Activated T-cell treated with anti-CD3 and anti-CD28 coated beads, Interleukin-2, amount 50 U/mL, for 4 hours (primary cell): ENCODE measurements at places on chromosomes 7 and 10. TPM values are rescaled to one million over a fixed set of nuclear protein-coding genes. Genes with fewer than 3 reads are reported as not detected.
A peak's percentile ranks its signal among the peaks of the same experiment; 100 is the strongest.

Gene ASIC3
- 3.3 TPM for total RNA-seq

Gene OPALIN
- total RNA-seq = not detected

Gene PTPN20
- 0.14 TPM for total RNA-seq

Gene XRCC2
- total RNA-seq = 11.4 TPM

Gene PON1
- total RNA-seq = not detected

Gene GHRHR
- total RNA-seq = not detected

Gene ZNF804B
- total RNA-seq = not detected

Gene AP4M1
- total RNA-seq = 16.0 TPM

Gene ITGA8
- total RNA-seq = not detected

Gene CTTNBP2
- total RNA-seq = 0.05 TPM

Gene GPER1
- total RNA-seq = 0.08 TPM

Gene SLC26A3
- total RNA-seq = 0.37 TPM

Gene ITPRID1
- total RNA-seq = not detected

Gene PAX4
- total RNA-seq = not detected

DNA sequence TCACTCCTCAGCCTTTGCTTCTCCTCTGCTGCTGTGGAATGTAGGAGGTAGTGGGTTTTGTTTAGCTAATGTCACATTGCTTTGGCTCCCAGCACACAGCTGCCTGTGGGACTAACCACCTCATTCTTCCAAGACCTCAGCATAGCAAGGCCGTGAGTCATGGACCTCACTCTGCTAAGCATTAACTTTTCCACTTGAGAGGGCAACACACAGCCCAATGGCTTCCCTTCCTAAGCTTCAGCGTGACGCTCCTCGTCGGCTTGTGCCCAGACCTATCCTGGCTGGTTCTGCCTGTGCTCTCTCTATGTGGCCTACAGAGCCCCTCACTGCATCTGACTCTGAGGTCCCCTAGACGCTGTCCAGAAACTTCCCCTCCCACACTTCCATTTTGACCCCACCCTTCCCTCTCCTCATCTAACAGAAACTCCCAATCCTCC is 23.3 kb downstream of the MYOF start:
- no peak for DNase-seq

DNA sequence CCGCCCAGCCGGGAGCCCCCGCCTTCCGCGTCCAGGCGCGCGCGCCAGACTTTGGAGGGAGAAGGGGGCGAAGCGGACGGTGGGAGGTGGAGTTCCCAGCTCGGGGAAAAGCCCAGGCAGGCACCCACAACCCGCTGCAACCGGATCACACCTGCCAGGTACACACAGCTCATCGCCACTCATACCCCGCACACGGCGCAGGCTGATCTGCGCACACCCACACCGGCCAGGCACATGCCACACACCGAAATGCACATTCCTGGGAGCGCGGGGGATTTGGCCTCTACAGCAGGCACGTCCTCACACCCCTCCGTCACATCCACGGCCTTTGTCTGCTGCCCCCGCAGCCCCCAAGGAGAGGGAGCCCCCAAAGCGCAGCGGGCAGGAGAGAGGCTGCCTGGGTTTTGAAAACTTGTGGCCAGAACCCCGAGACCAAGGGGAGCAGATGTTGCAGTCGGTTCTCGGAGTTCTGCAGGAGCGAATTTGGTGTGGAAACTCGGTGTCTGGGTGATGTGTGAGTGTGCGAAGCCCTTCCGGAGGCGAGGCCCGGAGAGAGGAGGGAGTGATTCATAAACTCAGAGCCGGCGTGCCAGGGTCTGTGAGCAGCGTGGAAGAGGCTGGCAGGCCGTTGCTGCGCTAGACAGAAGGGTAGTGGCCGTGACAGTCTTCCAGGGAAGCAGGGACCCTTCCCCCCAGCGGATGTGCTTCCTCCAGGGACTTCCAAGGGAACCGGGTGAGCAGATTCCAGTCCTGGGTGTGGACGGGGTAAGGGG is 734 bp downstream of the CHST3 start:
- DNase-seq = peak; percentile 42

DNA sequence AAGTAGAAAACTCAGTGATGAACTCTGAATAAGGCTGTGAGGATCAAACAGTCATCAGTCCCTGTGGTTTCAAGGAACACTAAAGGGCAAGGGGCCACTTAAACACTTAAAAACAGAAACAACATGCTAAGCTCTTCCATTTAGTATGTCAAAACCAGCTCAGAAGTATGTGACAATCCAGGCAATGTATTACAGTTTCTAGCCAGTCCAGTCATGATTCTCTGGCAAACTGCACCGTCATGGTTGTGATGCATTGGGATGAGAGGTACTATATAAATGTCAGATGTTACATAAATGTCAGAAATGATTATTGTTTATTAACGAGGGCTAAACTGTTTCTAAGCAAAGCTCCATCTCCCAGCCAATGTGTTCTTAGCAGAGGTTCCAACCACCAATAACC is 4.7 kb upstream of the CREB5 start:
- no peak for DNase-seq

GRCh38 chr7:73909996-73910395 is 49.0 kb downstream of the TMEM270 start:
- DNase-seq = no peak

GRCh38 chr7:25738528-25738927 is 413.5 kb upstream of the NFE2L3 start:
- no peak for DNase-seq

- DNase-seq = no peak
Observed at GRCh38 chr10:3347413-3348182, 175.0 kb upstream of the PITRM1 start.

GRCh38 chr7:95619921-95620320 is 23.6 kb upstream of the PDK4 start:
- DNase-seq = no peak

DNA sequence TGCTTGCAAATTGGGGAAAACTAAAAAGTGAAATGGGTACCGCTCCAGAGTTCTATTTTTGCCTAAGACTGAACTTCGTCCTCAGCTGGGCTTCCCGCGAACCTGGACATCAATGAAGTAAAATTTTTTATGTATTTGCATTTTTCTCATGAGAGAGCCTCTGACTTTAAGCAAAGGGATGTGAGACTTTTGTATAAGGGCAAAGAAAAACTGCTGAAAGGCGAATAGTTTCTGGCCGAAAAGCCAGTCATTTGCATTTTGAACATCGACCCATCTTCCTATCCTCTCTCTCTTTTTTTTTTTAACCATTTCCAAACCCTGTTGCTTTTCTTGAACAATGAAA is 573 bp downstream of the PMPCB start:
- DNase-seq = no peak

- no peak for DNase-seq
Observed at GRCh38 chr10:110304394-110304779, 333 bp downstream of the SMNDC1 start.

DNA sequence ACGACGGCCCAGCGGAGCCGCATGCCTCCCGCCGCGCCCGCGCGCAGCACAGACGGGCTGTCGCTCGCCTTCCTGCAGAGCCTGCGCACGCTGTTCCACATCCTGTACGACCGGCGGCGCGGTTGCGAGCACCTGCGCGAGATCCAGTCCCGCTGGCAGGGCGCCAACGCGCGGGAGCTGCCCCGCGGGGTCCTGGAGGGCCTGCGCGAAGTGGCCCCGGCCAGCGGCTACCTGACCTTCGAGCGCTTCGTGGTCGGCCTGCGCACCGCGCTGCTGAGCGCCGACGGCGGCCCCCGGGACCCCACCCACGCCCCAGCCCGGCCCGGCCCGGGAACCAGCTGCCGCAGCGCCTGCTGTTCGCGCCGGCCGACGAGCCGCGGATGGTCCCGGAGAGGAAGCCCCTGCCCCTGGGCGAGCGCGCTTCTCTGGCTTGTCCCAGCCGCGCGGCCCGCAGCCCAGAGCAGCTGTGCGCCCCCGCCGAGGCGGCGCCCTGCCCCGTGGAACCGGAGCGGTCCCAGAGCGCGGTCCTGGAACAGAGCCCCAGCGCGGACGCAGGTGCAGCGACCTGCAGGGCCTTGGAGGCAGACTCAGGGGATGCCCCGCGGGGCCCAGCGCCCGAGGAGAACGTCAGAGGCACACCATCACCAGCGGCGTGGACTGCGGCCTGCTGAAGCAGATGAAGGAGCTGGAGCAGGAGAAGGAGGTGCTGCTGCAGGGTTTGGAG is 25.3 kb upstream of the ZNF716 start:
- no peak for DNase-seq

- DNase-seq = no peak
Observed at GRCh38 chr7:117163101-117163500, 159.8 kb downstream of the WNT2 start.

DNA sequence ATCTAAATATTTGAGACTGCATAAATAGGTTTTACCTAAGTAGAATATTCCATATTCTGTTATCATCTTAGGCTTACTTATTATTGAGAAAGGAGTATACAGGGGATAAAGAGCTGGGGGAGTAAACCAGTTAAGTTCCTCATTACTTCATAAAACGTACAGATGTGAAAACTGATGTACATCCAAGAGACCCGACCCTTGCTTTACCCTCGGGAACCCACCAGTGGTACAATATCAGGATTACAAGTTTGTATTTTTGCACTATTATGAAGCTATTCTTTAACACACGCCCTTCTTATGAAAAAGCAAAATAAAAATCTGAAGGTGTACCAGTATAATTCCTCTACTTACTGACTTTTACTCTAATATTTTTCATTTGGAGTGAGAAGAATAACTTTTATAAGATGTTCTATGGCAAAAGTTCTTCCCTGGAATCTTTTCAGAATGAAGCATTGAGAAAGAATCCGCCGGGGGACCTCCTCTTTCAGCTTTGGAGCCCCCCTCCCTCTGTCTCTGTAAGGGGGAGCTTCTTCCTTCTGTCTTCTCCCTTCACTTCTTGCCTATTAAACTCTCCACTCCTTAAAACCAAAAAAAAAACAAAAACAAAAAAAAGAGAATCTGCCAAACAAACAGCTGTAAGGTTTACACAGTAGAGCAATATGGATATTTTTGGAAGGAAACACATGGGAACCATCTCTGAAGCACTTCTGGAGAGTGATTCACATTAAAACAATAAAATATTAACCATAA is 550.0 kb downstream of the TNS3 start:
- DNase-seq = no peak

- no peak for DNase-seq
Observed at GRCh38 chr7:5428478-5429252, 5.0 kb upstream of the TNRC18 start.

GRCh38 chr7:30934225-30934624 is 22.6 kb downstream of the AQP1 start:
- no peak for DNase-seq

DNA sequence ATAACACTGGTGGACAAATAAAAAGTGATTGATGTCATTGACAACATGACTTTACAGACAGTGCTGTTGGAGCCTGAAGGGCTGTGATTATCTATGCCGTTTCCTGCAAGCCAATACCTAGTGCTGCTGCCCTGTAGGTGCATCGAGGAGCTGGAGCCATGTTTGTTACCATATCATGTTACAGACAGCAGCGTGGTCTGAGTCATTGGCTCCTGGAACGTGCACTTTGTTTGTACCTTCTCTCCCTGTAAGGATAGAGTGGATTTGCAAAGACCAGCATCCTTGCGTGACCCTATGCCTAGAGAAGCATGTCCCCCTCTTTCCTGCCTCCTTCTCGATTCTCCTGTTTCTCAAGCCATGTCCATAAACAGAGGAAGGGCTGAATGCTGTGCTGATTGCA is 597.2 kb downstream of the TYW1 start:
- no peak for DNase-seq

DNA sequence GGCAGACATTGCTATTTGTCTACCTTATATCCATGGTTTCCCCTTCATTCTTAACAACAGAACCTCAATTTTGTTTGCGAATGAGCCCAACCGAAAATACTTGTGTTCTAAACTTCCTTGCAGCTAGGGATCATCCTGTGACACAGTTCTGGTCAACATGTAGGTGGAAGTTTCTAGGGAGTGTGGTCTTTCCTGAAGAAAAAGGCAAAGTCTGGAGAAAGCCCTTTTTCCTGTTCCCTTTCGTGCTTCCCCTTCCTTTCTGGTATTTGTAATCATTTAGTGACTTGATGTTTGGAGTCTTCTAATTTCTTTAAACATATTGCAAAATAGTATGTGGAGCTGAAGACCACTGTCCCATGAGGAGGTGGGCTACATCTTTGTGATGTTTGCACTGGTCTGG is 2.9 kb upstream of the IFRD1 start:
- DNase-seq = no peak

DNA sequence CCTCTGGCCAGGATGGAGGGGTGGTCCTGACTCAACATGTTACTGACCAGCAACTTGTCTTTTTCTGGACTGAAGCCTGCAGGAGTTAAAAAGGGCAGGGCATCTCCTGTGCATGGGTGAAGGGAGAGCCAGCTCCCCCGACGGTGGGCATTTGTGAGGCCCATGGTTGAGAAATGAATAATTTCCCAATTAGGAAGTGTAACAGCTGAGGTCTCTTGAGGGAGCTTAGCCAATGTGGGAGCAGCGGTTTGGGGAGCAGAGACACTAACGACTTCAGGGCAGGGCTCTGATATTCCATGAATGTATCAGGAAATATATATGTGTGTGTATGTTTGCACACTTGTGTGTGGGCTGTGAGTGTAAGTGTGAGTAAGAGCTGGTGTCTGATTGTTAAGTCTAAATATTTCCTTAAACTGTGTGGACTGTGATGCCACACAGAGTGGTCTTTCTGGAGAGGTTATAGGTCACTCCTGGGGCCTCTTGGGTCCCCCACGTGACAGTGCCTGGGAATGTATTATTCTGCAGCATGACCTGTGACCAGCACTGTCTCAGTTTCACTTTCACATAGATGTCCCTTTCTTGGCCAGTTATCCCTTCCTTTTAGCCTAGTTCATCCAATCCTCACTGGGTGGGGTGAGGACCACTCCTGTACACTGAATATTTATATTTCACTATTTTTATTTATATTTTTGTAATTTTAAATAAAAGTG is 6.0 kb downstream of the PLAU start:
- DNase-seq = no peak

GRCh38 chr7:11343818-11344413 is 370.2 kb downstream of the PHF14 start:
- no peak for DNase-seq

DNA sequence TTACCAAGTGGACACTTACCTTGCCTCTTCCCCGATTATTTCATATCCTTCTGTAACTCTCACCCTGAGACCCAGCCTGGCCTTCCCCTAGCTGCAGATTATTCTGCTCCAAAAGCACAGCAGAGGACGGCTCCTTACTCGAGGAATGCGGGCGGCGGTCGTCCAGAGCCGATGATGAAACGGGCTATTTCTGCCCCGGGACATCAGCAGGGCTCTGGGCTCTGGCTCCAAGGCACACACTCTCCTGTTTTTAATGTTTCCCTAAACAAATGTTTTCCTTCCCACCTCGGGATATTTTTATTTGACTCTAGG is 343 bp upstream of the C10orf71 start:
- DNase-seq = no peak

GRCh38 chr10:37700886-37701780 is 156.3 kb downstream of the ZNF248 start:
- DNase-seq = no peak

- DNase-seq = no peak
Observed at GRCh38 chr7:122038904-122039303, 105.1 kb downstream of the AASS start.

- no peak for DNase-seq
Observed at GRCh38 chr7:95478272-95479037, 7.3 kb upstream of the ASB4 start.

DNA sequence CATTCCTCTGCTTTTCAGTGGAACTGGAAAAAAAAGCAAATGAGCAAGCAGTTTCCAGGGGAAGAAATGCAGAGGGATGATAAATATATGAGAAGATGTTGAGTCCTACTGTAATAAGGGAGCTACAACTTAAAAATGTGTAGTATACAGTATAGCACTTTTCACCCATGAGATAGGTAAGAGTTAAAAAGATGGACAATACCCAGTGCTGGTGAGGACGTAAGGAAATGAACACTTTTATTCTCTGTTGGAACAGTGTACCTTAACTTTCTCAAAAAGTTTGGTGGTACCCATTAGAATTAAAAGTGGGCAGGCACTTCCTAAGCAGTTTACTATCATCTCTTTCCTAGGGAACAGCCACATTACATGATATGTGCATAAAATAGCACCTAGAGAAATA is 2.7 kb upstream of the FAM170B start:
- DNase-seq = no peak
